ENCODE measurements at places on chromosomes 16 and 17. TPM values are rescaled to one million over a fixed set of nuclear protein-coding genes. Genes with fewer than 3 reads are reported as not detected.

DNA sequence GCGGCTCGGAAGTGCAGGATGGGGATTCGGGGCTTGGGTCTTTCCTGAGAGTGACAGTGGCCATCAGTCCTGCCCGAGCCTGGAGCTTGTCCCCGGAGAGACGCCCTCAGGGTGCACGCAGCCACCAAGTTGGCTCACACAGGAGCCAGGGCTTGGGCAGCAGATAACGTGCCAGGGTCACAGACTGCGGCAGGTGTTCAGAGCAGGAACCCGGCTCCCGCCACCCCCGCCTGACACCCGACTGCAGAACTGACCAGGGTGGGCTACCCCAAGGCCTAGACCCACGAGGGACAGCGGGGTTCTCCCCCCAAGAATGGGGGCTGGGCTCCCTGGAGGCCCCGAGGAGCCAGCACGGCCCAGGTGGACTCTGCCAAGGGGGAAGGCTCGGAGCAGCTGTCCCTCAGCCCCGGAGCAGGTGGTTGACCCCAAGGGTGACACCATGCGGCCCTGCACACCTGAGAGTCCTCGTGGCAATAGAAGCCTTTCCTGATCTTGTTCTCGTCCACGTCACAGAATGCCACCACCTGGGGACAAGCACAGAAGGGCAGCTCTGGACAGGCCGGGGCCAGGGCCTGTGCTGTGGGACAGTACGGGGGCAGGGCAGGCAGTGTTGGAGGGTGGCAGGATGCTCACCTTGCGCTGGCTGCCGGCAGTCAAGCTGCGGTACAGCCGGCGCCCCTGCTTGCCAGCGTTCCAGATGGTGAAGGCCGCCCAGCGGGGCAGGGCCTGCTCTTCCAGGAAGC, 117.1 kb upstream of the ZNF750 start:
- no peak for DNase-seq

DNA sequence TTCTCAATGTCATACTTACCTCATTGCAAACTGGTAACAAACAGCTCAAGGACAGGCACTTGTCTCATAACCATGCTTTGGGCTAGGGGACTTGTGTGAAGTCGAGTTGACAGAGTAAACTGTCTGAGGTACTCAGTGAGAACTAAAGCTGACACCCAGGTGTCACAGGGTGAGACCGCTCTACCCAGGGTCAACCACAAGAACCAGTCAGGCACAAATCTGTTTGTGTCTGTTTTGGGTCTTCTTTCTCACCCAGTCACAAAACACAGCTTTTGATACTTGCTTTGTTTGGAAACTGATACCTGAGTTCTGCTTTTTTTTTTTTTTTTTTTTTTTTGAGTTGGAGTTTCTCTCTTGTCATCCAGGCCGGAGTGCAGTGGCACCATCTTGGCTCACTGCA, 161.1 kb downstream of the STX8 start:
- no peak for DNase-seq

DNA sequence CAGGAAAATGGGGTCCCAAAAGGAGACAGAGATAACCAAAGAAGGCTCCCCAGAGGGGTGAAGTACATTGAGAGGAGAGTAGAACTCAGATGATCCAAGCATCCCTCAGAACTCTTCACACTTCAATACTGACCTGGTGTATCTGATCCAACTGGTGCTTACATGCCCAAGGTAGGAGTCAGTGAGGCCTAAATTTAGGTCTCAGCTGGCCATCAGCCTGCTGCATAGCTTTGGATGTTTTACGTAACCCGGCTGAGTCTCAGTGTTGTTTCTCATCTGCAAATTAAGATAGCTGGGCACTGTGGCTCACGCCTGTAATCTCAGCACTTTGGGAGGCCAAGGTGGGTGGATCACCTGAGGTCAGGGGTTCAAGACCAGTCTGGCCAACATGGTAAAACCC, 11.6 kb upstream of the GOSR2 start:
- DNase-seq: no peak

- DNase-seq: no peak
Measured at GRCh38 chr16:55377840-55378239, 53.8 kb downstream of the IRX6 start.

SEZ6 gene
- polyA plus RNA-seq: not detected

GRCh38 chr17:42361781-42362186, 26.5 kb downstream of the STAT3 start:
- DNase-seq: no peak

DNA sequence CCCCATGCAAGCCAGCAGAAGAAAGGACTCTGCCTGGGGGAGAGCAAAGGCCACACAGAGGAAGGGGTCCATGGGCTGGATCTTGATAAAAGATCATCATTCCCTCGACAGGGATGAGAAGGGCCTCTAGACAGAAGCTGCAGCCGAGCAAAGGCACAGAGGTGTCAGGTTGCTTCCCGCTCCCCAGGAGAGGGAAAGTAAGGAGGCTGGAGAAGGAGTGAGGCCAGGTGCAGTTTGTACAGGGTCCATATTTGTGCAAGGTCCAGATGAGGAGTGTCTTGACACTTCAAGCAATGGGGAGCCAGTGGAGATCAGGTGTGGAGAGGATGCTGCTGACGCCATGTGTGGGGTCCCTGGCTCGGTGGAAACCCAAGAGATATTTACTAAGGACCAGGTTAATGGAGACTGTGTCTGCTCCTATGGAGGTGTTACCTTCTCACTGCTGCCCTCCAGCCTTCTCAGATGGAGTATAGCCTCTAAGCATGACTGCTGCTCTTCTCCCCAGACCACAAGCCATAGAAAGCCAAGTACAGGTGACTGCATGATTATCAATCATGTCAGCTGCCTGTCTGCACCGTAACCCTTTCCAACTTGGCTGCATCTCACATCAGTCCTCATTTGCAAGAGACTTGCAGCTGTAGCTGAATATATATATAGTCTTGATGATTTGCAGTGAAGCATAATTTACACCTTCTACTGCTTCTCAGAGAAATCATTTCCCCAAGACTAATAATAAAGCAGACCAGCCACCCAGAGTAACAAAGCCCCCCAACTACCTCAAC, 21.1 kb downstream of the GAS7 start:
- DNase-seq: no peak

OSGIN1 gene
- 10.5 TPM for polyA plus RNA-seq

DNA sequence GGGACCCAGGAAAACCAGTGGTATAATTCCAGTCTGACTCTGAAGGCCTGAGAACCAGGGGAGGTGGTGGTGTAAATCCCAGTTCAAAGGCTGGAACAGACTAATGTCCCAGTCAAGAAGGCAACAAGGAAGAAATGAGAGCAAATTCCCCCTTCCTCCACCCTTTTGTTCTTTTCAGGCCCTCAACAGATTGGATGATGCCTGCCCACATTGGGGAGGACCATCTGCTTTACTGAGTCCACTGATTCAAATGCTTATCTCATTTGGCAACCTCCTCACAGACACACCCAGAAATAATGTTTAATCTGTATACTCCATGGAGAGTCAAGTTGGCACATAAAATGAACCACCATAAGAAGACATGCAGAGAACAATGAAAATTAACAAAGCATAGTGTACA, 61.9 kb upstream of the CRYM start:
- no peak for DNase-seq

TBC1D3I gene
- polyA plus RNA-seq: 0.23 TPM

DNA sequence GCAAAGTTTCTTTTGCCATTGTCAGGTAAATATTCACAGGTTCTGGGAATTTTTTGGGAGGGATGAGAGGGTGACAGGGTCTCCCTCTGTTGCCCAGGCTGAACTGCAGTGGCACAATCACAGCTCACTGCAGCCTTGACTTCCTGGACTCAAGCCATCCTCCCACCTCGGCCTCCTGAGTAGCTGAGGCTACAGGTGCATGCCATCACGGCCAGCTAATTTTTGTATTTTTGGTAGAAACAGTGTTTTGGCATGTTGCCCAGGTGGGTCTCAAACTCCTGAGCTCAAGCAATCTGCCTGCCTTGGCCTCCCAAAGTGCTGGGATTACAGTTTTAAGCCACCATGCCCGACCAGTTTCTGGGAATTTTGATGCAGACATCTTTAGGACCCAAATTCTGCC, 53.0 kb downstream of the IQCK start:
- DNase-seq: no peak

DNA sequence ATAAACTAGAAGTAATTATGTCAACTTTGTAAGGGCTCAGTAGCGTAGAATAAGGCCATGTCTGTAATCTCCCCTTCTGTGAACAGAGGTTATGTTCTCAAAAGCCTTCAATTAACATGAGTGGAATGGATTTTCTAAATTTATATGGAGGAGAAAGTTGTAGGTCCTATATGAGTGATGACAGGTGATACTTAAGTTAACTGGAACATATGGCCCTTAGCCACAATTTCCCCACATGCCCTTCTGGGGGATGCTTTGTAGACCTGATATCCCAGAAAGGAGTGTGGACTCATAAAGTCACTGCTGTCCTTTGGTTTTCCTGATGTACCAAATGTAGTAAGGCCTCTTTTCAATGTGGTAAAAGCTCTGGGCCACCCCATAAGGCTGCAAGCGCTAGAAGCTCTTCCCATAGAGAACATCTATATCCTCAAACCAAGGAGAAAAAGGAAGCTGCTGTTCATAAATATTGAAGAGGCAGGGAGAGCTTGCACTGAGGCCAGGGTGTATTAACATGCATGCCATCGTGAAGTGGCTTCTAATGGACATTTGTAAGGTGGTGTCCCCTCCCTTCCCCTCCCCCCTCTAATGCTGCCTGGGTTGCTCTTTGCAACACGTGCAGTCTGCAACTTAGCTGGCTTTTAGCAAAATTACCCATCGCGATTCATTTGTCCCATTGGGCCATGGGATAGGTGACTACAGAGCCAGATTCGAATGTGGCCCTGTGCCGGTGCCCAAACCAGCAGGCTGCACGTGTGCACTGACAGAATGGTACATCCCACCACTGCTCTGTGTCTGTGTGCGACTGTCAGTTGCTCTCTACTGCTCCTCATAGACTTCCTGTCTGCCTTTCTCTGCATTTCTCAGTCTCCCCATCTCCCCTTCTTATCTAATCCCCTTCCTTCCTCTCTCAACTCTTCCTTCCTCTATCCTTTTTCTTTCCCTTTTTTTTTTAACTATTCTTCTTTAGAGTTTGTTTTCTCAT, 269.0 kb downstream of the WWOX start:
- no peak for DNase-seq

DNA sequence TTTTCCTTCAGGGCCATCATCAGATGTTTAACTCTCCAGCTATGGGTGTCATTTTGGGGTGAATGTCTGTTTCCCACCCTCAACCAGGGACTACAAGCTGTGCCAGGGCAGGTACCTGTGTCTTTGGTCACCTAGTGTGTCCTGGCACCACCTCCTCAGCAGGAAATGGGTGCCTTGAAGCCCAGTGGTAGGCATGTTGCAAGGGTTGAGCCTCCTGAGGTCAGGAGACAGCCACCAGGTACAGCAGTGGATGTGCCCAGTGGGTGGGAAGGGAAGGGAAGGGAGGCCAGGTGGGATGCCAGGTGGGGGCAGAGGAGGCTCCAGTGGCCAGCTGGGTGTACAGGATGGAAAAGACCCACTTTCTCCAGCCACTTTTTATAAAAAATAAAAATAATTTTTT, 25.5 kb upstream of the ADORA2B start:
- no peak for DNase-seq

HCRT gene
- not detected for polyA plus RNA-seq

- DNase-seq: no peak
Measured at GRCh38 chr17:15998031-15998562, 1.4 kb downstream of the ZSWIM7 start.

- no peak for DNase-seq
Measured at GRCh38 chr17:347309-347899, 5.2 kb downstream of the RPH3AL start.

- DNase-seq: no peak
Measured at GRCh38 chr17:27956601-27957445, 63.7 kb upstream of the LYRM9 start.

EIF4A3 gene
- 16.2 TPM for polyA plus RNA-seq

DNA sequence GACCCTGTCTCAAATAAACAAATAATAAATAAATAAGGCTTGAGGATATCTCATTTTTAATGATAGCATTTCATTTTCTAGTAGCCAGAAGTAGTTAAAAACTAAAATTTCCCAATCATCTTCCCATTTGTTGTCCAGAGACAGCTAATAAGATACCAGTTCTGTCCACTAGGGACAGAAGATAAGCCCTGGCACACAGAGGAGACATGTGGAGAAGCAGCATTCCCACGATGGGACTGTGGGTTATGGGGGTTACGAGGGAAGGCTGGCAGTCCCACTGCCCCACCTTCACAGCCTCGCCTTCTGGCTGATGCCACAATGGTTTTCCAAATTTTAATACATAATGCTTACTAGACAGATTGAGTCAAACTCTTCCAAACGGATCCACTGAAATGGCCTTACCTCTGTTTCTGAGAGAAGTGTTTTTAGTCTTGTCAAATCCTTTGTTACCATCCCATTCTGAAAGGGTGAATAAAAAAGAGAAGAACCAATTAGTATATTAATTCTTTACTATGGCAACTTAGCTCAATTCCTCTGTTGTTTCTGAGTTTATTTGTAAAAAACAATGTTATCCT, 44.2 kb downstream of the HELZ start:
- DNase-seq: no peak

- DNase-seq: no peak
Measured at GRCh38 chr17:83119987-83120864, 40.8 kb downstream of the METRNL start.

POLR3K gene
- 6.7 TPM for polyA plus RNA-seq

GRCh38 chr16:85300406-85300968, 188.2 kb upstream of the CIBAR2 start:
- DNase-seq: no peak

FNDC8 gene
- not detected for polyA plus RNA-seq

DNA sequence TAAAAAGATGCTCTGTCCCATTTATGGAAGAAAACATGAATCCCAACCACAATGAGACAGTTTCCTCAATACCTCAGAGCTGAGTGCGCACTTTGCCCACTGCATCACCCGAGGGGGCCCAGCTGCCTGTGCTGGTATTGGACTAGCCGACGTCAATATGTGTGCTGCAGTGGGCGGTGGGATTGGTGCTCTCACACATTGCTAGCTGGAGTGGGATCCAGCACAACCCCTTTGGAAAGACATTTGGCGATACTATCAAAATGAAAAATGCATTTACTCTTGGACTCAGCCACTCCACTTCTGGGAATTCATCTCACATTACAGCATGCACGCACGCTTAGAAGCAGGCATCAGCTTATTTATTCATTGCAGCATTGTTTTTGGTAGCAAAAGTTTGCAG, 289.2 kb upstream of the FOXF1 start:
- DNase-seq: no peak

DNA sequence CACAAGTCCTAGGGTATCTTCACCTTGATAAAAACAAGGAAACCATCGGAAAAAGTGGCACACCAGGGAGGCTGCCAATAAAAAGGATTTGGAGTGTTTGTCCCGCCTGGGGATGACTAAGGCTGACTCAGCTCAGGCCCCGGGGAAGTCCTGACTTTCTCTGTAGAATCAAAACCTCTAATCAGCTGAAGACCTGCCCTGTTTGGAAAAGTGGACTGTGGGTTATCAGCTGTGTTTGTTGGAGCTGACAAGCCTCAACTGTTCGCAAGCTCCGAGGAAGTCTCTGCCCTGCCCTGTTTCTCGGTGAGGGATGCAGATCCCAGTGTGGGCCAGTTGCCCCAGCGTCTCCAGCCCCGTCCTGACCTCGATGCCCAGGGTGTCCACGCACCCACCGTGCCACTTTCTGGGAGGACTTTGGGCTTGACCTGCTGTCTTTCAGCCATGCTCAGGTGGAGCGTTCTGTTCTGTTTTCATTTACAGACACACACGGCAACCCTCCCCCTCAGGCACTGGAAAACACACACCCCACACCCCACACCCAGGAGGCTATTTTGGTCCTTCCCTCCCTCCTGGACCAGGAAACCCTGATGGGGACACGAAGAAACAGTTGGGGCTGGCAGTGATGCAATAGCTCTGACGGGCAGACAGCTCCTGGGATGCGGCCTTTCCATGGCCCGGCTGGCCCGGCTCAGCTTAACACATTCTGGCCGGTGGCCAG, 27.6 kb upstream of the PITPNA start:
- peak; percentile 67 for DNase-seq

UTS2R gene
- polyA plus RNA-seq: 0.04 TPM

- DNase-seq: no peak
Measured at GRCh38 chr16:5054876-5055865, 10.6 kb downstream of the C16orf89 start.

All from heart right ventricle (tissue), 16 donors.